GM13977 (cell line): ENCODE measurements at places on chromosomes 12 and 14.

GRCh38 chr14:72925815-72926291, 411 bp upstream of the DCAF4 start:
- DNase-seq = no peak

- no peak for DNase-seq
Measured at GRCh38 chr12:116393859-116394650, 116.6 kb upstream of the MED13L start.

DNA sequence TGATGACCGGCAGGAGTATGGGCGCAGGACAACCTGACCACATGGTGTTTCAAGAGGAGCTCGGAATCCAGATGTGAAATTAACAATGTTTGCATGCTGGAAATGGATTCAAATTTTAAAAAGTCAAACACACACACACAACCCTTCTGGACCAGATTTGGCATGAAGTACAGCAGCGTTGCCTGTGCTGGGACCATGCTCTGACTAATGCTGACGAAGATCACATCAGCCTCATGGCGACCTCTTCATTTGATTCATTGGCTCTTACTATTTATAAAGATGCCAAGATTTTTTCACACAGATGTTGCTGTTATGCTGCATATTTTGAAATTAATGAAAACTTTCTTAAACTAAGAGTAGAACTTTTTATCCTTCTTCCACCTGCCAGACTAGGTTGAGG, 926.6 kb upstream of the TMEM132C start:
- DNase-seq = no peak

GRCh38 chr14:76811561-76811960, 1.1 kb downstream of the ANGEL1 start:
- DNase-seq = no peak
